Bronchial epithelial cell (primary cell): ENCODE measurements at places on chromosomes 11 and 22. TPM values are rescaled to one million over a fixed set of nuclear protein-coding genes. Genes with fewer than 3 reads are reported as not detected.

DNA sequence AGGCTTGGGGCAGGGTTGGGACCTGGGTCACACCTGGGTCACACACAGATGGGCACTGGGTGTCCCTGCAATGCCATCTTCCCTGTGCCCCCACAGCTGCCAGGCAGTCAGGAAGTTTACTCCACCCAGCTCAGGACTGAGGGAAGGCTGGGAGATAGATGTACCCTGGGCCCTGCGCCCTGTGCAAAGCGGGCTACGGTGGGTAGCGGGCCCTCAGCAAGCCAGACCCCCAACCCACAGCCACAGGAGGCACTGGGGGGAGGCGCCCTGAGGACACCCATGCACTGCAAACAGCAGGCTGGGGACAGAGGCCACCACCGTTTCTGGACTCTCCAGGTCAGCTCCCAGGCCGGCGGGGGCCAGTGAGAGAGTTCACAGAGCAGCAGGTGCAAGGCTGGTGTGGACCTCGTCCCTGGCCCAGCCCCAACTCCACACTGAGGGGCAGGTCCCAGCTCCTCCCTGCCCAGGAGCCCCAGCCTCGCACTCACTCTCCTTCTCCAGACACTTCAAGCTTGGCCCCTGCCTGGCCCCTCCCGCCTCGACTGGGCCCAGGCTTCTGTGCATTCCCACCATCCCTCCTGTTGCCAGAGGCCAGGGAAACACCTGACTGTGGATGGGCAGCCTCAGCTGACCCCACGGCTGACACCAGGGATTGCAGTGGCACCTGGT is 4.9 kb downstream of the DUSP8 start:
- no peak for DNase-seq

The FOSL1 gene
- total RNA-seq, result 2.6 and 3.1 TPM in 2 replicates

GRCh38 chr11:746289-747157 is 741 bp upstream of the TALDO1 start:
- DNase-seq, result peak; percentile 28

The ADAMTS15 gene
- total RNA-seq, result 0.13 and 0.26 TPM in 2 replicates

DNA sequence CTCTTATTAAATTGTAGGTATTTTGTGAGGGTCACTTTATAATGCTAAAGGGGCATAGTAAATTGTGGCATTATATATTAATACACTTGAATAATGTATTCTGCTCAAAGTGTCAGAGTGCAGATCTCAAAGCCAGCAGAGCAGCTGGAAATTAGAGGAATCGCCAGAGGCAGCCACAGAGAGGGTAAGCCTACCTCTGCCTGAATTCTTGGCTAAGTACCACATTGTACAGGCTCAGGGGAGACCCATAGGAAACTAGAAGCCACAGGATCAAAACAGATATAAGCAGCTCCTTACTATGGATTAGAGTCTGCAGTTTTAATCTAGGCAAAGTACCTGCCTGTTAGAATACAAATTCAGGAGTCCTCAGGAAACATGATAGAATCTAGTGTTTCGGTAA is 249.3 kb downstream of the DDX10 start:
- no peak for DNase-seq

GRCh38 chr11:45676522-45677095 is 11.2 kb upstream of the CHST1 start:
- no peak for DNase-seq
